Dorsolateral prefrontal cortex (tissue), 122 donors: ENCODE measurements at places on chromosomes 5 and 9. TPM values are rescaled to one million over a fixed set of nuclear protein-coding genes. Genes with fewer than 3 reads are reported as not detected.

Gene SLCO6A1
- total RNA-seq, result not detected

DNA sequence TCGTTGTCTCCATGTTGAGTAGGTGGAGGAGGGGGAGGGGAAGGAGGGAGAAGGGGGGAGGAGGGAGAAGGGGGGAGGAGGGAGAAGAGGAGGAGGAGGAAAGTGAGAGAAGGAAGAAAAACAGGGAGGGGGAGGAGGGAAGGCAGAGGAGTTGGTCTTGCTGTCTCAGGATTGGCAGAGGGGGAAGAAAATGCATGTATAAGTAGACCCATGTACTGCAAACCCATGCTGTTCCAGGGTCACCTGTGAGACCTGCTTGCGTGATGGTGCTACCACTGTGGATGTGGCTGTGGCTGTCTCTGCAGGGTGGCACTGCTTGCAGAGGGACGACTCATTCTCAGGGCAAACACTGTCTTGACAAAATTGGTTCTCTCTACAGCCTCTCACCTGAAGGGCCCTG, 76.3 kb downstream of the PTCH1 start:
- DNase-seq, result no peak

Gene CEL
- total RNA-seq, result 3.3 TPM

Gene HRH2
- 28.5 TPM for total RNA-seq

Gene FBP2
- not detected for total RNA-seq

Gene CCL27
- total RNA-seq, result 2.1 TPM

GRCh38 chr9:116419181-116419580, 265.6 kb downstream of the PAPPA start:
- no peak for DNase-seq
